ENCODE measurements at places on chromosomes 11 and 22.

DNA sequence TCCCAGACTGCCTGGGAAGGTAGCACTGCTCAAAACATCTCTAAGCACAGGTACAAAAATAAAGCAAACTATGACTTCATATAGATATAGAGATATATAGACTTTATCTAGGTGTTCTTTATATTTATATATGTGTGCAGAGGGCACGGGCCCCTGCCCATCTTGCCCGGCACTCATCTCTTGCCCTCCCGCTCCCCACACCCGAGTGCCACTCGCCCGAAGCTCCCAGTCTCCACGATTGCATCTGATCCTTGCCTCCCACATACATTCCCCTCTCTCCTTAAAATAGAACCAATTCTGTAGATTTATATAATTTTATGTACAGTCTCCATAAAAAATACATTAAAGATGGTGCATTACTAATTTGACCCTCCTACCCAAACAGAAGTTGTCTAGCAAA lies 55.5 kb downstream of the IGSF9B start:
- no peak for DNase-seq

- DNase-seq = peak; percentile 45
Measured at GRCh38 chr11:72430741-72431570, 3.4 kb downstream of the CLPB start.

DNA sequence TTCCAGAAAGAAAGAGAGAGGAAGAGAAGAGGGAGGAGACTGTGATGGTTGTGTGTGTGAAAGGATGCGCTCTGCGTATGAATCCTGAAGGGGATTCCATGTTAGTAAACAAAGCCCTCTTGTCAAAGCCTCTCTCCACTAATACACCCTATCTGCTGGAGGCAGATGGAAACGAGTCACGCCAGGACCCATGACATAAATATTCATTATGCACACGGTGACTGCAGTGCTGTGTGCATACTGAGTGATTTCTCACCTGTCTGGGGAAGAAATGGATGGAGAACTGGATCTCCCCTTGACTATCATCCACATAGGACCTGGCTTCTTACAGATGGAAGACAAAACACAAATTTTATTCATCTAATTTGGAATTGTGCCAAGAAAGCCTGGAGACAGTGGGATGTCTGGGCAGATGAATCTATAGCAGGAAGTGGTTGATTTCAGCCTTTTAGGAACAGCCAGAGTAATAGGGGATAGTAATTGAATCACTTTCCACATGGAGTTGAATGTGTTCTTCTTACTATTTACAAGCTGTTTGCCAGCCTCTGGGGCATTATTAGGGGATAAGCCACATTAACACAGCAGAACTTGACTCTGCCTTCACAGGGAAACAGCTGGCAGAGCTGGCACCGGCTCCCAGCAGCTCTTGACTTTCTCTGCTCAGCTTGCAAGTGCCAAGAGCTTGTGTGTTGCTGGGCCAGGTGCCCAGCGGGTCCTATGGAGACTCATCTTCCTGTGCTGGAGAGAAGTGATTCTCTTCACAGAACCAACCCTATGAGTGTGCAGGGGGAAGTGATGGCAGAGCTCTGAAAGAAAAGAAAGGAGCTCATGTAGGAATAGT lies 9.0 kb downstream of the MTNR1B start:
- DNase-seq = no peak

GRCh38 chr11:125179346-125179745 lies 14.8 kb downstream of the PKNOX2 start:
- no peak for DNase-seq

- no peak for DNase-seq
Measured at GRCh38 chr11:24298146-24298545, 198.7 kb upstream of the LUZP2 start.

DNA sequence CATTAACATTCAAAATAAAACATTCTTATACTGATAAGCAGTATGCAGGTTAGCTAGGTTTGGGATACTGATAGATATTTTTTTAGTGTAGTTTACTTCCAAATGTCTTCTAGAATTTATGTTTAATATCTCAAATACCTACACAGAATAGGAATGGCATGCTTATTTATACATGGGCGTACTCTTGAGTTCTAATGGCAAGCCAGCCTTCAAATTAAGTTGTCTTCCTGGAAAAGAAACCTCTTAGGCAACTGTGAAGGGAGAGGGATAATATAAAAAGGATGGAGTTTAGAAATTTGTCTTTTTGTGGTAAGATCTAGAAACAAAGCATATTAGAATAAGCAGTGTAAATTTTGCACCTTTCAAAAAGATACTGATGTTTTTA lies 65.4 kb downstream of the MTMR3 start:
- DNase-seq = no peak

- DNase-seq = no peak
Measured at GRCh38 chr22:46055181-46055875, 78.4 kb upstream of the WNT7B start.

DNA sequence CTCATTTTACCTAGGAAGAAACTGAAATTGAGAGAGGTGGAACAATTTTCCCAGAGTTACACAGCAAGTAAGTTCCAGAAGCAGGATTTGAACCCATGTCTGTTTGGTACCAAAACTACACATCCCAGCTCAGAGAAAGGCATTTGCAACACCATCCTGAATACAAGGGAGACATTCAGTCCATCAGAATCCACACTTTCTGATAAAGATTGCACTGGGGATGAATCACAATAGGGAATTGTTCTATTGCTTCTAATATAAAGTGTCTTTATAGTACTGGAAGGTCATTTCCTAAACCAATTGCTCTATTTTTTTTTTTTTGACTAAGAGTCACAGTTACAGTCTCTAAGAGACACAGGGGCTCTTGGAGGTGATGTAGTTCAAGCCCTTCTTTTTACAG lies 208.1 kb upstream of the CADM1 start:
- no peak for DNase-seq

GRCh38 chr11:47056261-47056915 lies 119.8 kb downstream of the CSTPP1 start:
- no peak for DNase-seq

DNA sequence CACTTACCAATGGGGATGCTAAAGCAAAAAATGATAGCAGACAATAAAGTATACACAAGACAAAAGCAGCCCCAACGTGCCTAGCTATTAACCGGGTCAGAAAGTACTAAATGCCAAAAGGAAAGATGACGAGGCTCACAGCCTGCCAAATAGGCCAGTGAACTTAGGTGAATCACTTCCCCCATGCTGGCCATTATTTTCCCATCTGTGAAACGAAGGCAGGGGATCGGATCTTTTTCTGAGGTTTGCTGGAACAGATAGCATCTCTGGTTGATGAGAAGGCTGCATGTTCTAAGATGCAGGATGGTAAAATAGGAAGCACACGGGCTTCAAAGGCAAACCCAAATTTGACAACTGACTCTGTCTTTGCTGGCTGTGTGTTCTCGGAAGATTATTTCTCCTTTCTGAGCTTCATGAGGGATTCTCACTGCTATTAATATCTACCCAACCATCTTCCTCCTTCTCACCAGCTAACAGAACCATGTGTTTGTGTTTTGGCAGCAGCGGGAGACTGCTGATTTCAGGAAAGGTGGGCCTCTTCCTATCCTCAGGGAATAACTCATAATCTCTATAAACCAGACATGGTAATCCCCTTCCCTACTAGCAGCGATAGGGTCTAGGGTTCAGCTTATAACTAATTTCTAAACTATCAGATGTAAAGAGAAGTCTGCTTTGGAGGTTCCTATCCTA lies 390.7 kb downstream of the LARGE1 start:
- no peak for DNase-seq
